Stimulated activated CD8-positive, alpha-beta memory T cell treated with anti-CD3 and anti-CD28 coated beads, Interleukin-12 subunit alpha, Interleukin-12 subunit beta, amount 100 ng/mL, for 1 hour (primary cell): ENCODE measurements at places on chromosomes 1 and 21.

- DNase-seq = no peak
These were observed 57.5 kb downstream of the TYW3 start for GRCh38 chr1:74790453-74790852.

DNA sequence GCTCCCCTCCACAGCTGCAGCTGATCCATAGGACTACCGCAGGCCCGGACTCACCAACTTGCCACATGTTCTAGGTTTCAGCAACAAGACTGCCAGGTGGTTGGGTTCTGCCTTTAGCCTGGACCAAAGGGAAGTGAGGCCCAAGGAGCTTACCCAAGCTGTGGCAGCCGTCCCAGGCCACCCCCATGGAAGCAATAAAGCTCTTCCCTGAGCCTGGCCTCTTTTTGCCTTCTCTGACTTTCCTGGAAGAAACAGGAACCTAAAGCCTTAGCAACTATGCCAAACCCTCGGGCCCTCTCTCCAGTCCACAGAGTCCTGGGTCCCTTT is 2.7 kb upstream of the ARTN start:
- no peak for DNase-seq

- DNase-seq = no peak
These were observed 9.1 kb upstream of the IFI16 start for GRCh38 chr1:159000625-159001024.

DNA sequence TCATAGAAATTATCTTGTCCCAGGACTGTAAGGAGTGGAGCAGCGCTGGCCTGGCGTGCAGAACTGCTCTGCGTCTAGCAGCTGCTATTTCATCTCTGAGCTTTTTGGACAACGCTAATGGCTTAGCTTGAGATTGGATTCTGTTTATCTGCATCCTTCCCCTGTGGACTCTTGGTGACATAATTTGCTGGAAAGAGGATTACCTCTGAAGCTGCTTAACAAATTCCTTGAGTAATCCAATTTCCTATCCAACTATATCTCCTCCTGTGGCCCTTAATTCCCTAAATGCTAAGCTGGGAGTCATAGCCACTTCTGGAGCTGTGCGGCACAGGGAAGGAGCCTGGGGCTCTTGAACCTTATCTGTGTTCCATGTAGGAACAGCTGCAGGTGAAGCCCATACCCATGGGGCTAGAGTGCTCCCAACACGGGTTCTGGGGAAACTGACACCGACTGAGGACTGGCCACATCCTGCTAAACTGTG is 43.2 kb downstream of the IL6R start:
- no peak for DNase-seq

DNA sequence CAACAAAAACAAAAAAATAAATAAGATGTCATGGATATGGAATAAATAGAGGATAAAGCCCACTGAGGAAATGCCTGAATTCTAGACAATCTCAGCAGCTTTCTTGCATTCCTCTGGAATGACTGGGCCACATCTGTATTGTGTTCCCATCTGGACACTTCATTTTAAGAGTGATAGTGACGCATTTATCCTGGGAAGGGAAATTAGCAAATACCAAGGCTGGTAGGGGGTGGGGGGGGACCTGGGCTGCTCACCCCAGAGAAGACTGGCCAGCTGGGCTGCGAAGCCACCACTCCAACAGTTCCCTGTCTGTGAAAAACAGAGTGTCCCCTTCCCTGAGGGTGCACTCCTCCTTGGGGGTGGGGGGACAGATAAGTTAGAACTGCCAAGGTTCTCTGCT is 106.3 kb downstream of the HIVEP3 start:
- no peak for DNase-seq

DNA sequence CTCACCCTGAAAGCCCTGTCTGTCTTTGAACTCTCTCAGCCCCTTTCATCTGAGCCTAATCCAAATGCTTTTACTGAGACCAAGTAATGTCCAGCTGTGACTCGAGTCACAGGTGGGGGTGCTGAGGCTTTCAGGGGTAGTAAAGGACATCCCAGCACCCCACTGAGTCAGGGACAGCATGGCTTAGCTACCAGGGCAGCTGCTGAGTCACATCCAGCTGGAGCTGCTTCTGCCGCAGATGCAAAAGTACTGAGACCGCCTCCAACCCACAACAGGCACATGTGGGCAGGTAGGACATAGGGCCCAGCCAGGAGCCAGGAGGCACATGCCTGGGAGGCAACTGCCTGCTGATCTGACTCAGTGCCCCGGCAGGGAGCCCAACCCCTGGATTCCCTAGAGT is 6.7 kb upstream of the VSIG8 start:
- DNase-seq = no peak

- DNase-seq = no peak
These were observed 701 bp upstream of the INSRR start for GRCh38 chr1:156859523-156860112.

- DNase-seq = no peak
These were observed 44.9 kb upstream of the EPHA8 start for GRCh38 chr1:22518379-22518778.
